Stimulated activated CD8-positive, alpha-beta memory T cell treated with anti-CD3 and anti-CD28 coated beads, Interleukin-2, amount 100 ng/mL, for 1 hour (primary cell): ENCODE measurements at places on chromosomes 5 and 9.

GRCh38 chr5:79573983-79574890, 38.0 kb upstream of the TENT2 start:
- DNase-seq = no peak

DNA sequence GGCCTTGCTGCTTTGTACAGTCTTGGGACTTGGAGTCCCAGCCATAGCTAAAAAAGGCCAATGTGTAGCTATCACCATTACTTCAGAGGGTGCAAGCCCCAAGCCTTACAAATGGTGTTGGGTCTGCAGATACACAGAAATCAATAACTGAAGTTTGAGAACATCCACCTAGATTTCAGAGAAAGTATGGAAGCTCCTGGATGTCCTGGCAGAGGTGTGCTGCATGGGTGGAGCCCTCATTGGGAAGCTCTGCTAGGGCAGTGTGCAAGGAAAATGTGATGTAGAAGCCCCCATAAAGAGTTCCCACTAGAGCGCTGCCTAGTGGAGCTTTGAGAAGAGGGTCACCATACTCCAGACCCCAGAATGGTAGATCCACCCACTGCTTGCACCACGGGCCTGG, 626.7 kb upstream of the COX7C start:
- no peak for DNase-seq

DNA sequence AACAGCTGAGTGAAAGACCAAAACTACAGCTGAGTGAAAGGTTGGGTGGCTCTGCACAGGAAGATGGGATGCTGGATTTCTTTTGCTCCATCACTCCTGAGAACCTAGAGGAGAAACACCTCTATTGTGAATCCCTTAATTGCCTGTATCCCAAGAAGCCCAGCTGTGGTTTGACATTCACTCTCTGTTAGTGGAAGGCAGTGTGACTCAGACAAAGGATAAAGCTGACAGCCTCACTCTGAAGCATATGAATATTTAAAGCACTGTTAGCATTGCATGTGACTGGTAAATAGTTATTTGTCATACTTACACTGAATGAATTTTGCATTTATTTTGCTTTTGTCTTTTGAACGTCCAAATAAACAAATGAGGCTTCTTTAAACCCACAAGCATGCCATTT, 367.1 kb upstream of the RIOK2 start:
- DNase-seq = no peak

GRCh38 chr9:77807846-77808750, 160.0 kb upstream of the GNA14 start:
- DNase-seq = no peak

DNA sequence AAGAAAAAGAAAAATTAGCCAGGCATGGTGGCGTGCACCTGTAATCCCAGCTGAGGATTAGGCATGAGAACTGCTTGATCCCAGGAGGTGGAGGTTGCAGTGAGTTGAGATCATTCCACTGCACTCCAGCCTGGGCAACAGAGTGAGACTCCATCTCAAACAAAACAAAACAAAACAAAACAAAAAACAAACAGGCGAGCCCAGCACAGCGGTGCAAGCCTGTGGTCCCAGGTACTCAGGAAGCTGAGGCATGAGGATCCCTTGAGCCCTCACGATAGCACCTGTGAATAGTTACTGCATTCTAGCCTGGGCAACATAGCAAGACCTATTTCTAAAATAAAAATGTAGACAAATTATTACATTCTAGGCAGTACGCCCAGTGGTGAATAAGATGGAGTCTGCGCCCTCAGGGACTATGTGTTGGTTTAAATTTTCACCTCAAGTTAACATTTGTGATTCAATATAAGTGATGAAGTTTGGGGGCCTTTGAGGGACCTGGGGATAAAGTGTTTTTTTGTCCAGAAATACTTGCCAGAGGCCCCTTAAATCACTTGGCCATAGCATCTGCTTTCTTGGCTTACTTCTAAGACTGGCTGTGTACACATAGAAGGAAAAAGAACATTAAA, 3.4 kb upstream of the GAPVD1 start:
- DNase-seq = no peak

DNA sequence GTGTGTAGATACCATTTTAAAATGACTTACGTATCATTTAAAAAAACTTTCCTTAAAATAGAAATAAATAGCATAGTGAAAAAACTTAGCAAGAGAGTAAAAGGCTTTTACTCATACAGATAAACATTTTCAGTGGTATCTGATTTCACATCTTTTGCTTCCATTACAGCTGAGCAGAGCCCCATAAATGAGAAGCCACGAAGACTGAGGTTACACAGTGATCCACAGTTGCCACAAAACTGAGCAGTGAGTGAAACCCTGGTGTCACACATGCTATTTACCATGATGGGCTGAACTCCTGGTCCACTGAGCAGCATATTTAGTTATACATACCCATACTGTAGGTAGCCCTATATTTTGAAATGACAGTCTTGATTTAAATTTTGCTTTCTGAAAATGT, 401.2 kb downstream of the KIAA0825 start:
- DNase-seq = no peak

DNA sequence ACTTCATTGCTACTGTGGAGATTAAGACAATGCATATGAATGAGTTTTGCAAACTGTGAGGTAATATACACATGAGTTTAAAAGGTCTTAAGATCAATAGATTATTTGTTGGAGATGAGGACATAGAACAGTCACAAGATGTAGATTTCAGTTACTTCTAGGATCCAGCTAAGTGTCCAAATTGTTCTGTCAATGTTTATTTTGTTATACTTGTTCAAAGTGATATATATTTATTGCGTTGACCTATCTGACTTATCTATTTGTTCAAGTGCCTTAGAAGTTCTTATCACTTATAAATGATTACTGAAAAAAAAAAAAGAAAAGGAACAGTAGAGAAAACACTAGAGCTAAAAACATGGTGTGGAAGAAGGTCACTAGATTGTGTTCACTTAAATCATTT, 75.6 kb upstream of the GRIN3A start:
- DNase-seq = no peak

GRCh38 chr5:141935538-141935937, 11.9 kb downstream of the DELE1 start:
- no peak for DNase-seq

DNA sequence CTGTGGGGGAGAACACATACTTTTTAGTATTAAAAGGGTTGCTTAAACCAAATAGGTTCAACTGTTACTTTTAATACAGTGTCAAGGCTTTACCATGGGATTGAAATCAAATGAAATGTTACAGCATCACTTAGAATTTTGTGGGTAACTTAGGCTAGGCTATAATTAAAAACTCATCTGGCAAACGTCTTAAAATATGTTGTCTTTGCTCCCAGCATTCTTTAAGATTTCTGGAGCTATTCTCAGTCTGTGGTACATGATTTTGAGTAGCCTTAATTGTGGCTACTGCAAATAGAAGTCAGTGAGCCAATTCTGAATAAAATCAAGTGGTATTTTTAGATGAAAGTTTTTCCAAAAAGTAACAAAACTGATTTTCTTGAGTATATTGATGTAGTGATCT, 30.7 kb downstream of the UHRF2 start:
- no peak for DNase-seq

DNA sequence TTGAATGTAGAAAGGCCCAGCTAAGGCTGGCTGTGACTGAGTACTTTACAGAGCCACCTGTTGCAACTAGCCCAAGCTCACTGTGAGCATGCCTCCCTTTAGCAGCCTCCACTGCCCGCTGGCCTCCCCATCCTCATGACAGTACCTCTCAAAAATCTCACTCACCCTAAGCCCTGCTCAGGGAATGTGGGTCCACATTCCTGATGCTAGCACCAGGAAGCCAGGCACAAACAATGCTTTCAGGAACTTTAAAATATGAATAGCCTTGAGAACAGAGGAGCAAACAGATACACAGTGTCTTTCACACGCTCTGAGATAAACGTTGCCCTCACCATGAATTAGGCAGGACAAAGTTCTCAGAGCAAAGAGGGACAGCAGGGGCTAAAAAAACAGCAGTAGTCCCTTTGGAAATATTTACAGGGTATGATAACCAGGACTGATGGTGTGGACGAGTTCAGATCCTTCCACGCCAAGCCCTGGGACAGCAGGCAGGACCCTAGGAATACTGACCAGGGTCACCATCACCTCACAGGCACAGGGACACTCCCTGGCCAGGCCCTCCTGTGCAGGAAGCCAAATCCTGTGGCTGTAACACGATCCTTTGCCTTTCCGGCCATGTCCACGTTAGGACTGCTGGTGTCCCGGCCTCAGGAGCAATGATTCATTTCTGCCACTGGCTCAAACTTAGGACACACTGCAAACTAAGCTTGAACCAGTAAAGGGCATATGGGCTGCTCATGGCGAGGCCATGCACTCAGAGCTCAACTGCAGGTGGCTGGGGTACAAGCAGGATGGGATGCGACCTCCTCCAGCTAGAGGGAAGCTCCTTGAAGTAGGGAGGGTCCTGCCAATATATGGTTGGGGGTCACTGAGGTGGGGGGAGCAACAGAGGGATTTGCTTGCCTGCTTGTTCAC, 9.6 kb downstream of the ACSL6 start:
- no peak for DNase-seq

DNA sequence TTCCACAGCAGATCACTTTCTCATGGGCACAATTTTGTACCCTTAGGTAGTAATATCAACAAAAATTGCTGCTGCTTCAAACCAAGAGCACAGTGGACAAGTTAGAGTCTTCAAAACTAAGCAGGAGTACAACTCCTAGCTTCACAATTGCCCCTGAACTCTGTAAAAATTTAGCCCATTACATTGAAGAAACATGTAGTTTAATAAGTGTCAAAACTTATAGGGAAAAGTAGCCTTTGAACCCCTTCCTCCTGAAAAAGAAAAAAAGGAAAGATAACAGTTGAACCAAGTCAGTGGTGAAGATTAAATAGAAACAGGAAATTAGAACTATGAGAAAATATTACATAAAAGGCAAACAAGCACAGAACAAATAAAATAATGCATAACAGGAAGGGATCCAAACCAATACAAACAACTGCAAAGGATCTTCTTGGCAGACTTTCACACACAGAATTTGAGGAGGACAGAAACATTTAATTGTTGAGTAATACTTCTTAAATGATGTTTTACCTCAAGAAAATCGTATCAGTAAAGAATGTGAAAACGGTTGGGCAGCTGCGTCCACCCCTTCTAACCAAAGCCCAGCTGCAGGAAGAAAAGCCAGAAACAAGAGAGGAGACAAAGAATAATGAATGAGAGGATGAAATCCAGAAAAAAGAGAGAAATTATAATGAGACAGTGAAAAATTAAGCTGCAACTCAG, 636.0 kb downstream of the NR2F1-AS1 start:
- no peak for DNase-seq
